RCC 7860 (cell line): ENCODE measurements at places on chromosomes 16 and 17.

- no peak for DNase-seq
These were observed 18.6 kb downstream of the RAB11FIP3 start for GRCh38 chr16:444027-444426.

- DNase-seq: no peak
These were observed 12.0 kb downstream of the FAM83G start for GRCh38 chr17:18992454-18993130.

- peak; percentile 49 for DNase-seq
These were observed 3.4 kb downstream of the NOG start for GRCh38 chr17:56596691-56597494.

DNA sequence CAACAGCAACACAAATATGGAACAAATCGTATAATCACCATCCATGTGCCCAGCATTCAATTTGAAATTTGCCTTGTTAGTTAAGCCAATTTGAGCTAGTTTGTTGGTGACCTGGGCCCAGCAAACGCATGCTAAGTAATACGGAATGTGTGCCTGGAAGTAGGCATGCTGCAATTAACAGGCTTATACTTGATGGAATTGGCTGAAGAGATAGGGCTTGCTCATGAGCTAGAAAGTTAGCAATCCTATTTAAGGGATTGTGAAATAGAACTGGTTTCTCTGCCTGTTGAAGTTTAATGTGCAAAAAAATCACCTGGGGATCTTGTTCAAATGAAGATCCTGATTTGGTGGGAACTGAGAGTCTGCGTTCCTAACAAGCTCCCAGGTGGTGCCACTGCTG, 8.5 kb upstream of the LPO start:
- no peak for DNase-seq

DNA sequence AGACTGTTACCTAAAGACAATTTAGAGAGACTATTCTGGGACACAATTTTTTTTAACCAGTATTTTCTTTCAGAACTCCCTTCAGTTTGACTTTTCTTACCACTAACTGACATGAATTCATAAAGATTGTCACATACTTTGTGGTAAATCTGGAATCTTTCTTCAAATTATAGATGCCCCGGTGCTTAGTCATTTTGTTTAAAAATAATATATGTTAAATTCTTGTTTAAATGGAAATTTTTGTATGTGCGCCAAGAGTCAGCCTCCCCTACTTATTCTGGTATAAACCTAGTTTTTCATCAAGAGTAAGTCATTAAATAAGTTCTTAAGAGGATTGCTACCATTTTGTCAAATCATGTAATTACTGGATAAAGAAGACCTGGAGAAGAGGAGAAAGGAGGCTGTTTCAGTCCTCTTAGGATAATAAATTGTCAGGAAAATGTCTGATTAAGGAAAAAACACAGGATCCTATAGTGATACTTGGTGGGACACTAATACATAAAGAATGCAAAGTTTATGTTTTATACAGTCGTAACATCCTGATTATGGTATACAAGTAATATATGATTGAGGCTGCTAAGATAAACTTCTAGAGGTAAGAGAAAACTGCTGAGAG, 424.4 kb downstream of the PMP22 start:
- DNase-seq: no peak

GRCh38 chr16:30372725-30373124, 1.9 kb upstream of the MYL11 start:
- DNase-seq: no peak

DNA sequence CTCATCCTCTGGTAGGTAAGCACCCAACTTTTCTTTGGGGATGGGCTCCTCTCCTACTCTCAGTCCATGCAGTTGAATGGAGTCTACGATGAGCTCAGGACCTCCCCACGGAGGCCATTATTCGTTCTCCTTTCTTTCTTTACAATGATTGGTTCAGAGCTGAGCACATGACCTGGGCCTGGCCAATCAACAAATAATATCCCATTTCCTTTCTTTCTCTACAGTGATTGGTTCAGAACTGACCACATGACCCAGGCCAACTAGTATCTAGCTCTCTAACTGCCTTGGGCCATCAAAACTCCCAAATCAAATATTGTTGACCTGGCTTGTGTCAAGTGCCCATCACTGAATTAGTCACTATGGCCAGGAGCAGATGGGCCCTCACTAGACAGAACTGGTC, 129.2 kb downstream of the USP31 start:
- DNase-seq: no peak

DNA sequence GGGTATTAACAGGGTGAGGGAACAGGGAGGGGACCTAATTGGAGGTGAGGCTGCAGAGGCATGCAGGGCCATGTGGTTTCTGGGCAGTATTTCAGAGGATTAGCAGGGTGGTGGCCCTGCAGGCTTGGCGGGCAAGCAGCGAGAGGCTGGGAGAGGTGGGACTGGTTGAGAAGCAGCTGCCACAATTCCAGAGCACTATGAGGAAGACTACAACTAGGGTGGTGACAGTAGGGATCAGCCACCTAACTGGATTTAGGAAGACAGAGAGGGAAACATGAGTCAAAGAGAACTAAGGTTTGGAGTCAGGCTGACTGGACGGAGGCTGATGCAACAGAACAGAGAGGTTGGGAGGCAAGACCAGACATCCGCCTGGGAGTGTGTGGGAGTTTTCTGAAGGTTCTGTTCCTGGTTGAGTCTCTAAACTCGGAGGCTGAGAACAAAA, 12.3 kb downstream of the ALOXE3 start:
- no peak for DNase-seq
